ENCODE measurements at places on chromosomes 5 and 9.

DNA sequence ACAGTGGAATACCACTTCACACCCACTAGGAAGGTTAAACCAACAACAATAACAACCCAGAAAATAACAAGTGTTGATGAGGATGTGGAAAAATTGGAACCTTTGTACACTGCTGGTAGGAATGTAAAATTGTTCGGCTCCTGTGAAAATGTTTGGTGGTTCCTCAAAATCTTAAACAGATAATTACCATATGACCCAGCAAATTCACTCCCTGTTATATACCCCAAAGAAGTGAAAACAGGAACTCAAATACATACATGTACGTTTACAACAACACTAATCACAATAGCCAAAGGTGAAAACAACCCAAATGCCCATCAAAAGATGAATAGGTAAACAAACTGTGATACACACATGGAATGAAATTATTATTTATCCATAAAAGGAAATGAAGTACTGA lies 178.5 kb upstream of the PHYKPL start:
- no peak for DNase-seq

DNA sequence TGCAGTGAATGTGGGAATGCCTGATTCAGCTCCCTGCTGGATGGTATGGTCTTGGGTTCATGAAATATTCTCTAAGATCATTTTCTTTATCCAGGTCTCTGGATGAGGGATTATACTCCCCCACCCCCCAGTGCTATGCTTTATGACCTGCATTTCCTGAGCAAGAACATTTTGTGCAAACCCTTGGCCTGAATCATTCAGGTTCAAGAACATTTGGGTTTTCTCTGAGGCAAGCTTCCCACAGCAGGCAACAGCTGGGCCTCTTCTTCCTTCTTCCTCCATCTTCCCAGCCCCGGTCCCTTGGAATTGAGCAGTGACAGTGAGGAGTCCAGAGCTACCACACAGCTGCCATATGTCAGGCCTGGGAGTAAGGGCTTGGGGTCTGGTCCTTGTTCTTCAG lies 58.6 kb upstream of the TNFSF15 start:
- DNase-seq = no peak

DNA sequence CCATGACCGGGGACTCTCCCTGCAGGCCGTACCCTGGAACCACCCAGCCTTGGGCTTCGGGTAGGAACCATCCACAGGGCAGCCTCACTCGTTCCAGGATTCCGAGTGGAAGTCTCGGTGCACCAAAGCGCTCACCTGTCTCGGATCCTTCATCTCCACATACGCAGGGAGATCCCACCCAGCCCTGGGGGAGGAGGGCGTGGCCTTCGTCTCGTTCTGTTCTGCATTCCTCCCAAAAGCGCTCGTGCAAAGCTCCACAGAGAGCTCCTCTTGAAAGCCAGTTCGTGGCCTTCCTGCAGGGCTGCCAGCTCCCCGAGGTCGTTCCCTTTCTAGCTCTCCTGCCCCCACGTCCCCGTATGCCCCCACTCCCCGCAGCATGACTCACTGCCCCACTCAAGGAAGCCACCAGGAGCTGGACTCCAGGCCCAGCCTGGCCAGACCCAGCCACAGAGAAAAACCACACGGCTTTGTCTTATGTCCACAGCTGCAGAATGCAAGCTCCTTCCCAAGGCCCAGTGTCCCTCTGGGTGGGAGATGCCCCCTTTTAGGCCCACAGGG lies 65.0 kb upstream of the SARDH start:
- no peak for DNase-seq

DNA sequence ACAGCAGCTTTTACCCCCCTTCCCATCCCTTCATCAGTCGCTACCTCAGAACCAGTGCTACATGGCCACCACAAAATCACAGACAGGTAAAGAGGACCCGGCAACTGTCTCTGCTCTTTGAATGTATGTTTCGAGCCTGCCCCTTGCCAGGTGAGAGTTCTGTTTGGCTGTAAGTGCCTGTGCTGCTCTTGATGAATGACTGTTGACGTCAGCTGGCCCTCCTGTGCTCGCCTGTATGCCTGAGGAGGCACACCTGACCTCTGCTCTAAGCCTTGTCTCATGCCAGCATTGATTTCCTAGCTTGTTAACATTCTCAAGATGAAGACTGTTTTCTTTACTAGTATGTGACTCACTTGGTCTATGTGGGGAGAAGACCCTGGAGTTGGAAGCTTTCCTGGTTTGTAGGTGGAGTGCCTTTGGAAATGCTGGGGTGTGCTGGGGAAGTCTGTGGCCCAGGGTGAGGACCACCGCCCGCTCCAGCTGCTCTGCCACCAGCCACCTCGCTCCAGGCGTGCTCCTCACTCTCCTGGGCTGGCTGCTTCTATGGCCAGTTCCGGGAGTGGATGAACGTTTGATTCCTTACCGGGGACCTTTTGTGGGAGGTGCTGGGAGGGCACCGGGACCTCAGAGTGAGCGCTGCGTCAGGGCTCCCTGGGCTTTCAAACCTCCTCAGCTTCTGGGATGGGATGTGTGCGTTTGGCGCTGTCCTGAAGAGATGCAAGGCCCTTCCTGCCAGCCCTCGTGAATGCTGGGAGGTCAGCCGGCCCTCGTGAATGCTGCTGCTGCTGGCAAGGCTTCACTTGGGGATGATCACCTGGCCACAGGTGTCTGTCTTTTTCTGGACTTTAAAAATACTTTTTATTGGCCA lies 109.9 kb downstream of the EHMT1 start:
- no peak for DNase-seq

- no peak for DNase-seq
These were observed 22.0 kb downstream of the INSYN2B start for GRCh38 chr5:169958278-169958677.

All from stimulated activated CD4-positive, alpha-beta T cell treated with anti-CD3 and anti-CD28 coated beads, Interleukin-1b, Interleukin-23, amount 100 ng/mL, for 48 hours (primary cell).